Bladder microvascular endothelial cell (primary cell): ENCODE measurements at places on chromosomes 5 and 9. TPM values are rescaled to one million over a fixed set of nuclear protein-coding genes. Genes with fewer than 3 reads are reported as not detected.

Gene CCDC192
- not detected in 2 replicates for total RNA-seq

Gene GARIN3
- total RNA-seq = not detected in 2 replicates

Gene IQGAP2
- total RNA-seq = 0.65 and 1.1 TPM in 2 replicates

Gene LSM11
- 6.0 and 7.6 TPM in 2 replicates for total RNA-seq

Gene HTR1A
- not detected in 2 replicates for total RNA-seq

Gene MACIR
- 6.0 and 15.8 TPM in 2 replicates for total RNA-seq

Gene PCDHA9
- 0.06 TPM in 1 of 2 replicates, not detected in the other for total RNA-seq

Gene CARTPT
- total RNA-seq = not detected in 2 replicates

Gene ROR2
- total RNA-seq = under 0.01 TPM in 1 of 2 replicates, not detected in the other

Gene CSF2
- total RNA-seq = 0.81 and 1.3 TPM in 2 replicates

Gene GABRA1
- not detected in 2 replicates for total RNA-seq

Gene PCDHB14
- total RNA-seq = 0.49 and 1.8 TPM in 2 replicates

Gene ENTREP1
- total RNA-seq = 1.8 and 19.8 TPM in 2 replicates

Gene CCL19
- total RNA-seq = not detected in 2 replicates

Gene SVEP1
- total RNA-seq = under 0.01 and 1.4 TPM in 2 replicates

Gene PCDHB7
- 0.16 and 1.5 TPM in 2 replicates for total RNA-seq

Gene FGF10
- total RNA-seq = not detected in 2 replicates

Gene C5orf52
- not detected in 2 replicates for total RNA-seq

Gene POLE3
- 37.4 and 55.3 TPM in 2 replicates for total RNA-seq

Gene MYO10
- total RNA-seq = 80.8 and 114 TPM in 2 replicates

Gene OR2K2
- not detected in 2 replicates for total RNA-seq

Gene C1QTNF2
- total RNA-seq = 0.31 TPM in 1 of 2 replicates, not detected in the other

Gene JAK2
- total RNA-seq = 4.9 and 8.9 TPM in 2 replicates

Gene TRIM36
- total RNA-seq = 0.38 and 0.49 TPM in 2 replicates

Gene CCL21
- 0.76 TPM in 1 of 2 replicates, not detected in the other for total RNA-seq

Gene CDC42SE2
- 30.6 and 47.2 TPM in 2 replicates for total RNA-seq

Gene CDH10
- total RNA-seq = 0.57 TPM in 1 of 2 replicates, not detected in the other
